ENCODE measurements at places on chromosomes 13 and 19.

DNA sequence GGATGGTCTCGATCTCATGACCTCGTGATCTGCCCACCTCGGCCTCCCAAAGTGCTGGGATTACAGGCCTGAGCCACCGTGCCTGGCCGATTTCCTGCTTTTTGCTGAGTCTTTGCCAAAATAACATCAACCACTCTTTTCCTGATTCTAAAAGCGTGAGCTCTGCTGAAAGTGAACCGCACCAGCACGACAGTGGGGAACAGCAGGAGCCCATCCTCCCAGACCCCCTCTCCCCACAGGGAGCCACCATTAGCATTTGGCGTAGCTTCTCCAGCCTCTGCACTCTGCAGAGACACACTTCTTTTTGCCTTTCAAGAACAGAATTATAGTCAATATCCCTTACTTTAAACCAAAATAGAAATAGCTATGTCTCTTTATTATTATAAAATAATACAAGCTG, 41.3 kb downstream of the MYH14 start:
- no peak for DNase-seq

DNA sequence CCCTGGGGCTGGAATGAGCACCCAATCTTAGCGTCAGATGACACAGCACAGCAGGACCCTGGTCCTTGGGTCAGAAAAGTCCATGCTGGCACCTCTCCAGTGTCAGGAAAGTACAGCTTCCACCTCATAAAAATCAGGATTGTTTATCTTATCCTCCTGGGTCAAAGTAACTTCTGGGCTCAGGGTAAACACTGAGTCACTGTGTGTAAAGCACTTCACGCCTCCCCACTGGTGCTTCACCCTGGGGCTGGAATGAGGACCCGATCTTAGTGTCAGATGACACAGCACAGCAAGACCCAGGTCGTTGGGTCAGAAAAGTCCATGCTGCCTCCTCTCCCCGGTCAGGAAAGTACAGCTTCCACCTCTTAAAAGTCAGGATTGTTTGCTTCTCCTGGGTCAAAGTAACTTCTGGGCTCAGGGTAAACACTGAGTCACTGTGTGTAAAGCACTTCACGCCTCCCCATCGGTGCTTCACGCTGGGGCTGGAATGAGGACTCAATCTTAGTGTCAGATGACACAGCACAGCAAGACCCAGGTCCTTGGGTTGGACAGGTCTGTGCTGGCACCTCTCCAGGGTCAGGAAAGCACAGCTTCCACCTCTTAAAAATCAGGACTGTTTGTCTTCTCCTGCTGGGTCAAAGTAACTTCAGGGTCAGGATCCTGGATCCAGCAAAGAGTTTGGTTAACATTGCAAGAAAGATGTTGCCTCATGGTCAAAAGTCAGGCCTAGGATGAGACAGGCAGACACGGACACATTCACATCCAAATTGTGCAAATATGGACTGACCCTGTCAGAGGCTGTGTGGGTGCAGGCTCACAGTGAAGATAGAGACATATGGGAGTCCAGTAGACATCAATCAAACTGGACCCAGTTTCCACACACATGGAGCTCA, 39.2 kb upstream of the CYP2A7 start:
- no peak for DNase-seq

- no peak for DNase-seq
These were observed 52.1 kb upstream of the EHD2 start for GRCh38 chr19:47661161-47661560.

DNA sequence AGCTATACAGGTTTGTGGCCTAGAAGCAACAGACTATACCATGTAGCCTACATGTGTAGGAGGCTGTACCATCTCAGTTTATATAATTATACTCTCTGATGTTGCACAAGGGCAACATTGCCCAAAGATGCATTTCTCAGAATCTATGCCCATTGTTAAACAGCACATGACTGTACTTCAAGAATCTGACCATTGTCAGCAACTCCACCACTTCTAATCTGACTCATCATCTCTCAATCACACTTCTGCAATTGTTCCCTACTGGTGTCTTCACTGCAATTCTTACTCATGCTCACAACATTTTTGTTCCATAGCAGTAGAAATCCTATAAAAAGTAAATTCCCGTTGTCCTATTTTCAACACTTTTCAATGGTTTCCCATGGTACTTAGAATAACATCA, 63.9 kb upstream of the ATXN8OS start:
- no peak for DNase-seq

- no peak for DNase-seq
These were observed 7.4 kb downstream of the IFNL1 start for GRCh38 chr19:39303373-39304184.
